ENCODE measurements at places on chromosomes 1 and 21.

- DNase-seq, result no peak
Observed at GRCh38 chr1:161364332-161364731, 3.3 kb downstream of the CFAP126 start.

DNA sequence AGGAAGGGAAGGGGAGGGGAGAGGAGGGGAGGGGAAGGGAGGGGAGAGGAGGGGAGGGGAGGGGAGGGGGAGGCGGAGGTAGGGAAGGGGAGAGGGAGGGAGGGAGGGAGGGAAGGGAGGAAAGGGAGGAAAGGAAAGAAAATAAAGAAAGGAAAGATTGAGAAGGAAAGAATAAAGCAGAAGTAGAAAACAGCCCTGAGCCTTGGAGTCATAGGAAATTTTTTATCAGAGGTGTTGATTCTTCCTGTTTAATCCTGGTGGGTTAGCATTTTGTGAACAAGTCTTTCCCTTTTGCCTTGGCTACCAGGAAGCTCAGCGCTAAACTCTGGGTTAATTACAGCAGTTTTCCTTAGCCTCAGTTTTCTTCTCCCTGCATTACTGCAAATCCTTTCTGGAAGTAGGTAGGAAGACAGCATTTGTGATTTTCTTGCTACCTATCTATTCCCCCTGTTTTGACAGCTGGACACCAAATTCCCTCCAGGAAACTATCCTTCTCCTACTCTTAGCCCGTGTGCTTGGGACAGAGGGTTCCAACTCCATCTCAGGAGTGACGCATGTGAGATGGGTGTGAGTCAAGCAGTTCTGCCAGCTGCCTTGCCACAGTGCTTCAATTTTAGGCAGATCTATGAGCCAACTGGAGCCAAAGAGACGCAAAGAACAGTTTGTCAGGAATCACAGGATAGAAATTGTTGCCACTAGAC is 26.9 kb downstream of the TOMM20 start:
- DNase-seq, result no peak

DNA sequence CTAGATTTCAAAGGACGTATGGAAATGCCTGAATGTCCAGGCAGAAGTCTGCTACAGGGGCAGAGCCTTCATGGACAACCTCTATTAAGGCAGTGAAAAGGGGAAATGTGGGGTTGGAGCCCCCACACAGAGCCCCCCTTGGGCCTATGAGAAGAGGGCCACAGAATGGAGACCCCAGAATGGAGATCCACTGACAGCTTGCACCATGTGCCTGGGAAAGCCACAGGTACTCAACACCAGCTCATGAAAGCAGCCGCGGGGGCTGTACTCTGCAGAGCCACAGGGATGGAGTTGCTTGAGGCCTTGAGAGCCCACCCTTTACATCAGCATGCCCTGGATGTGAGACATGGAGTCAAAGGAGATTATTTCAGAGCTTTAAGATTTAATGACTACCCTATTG is 108.7 kb downstream of the DMRTB1 start:
- no peak for DNase-seq

- peak; percentile 57 for DNase-seq
Observed at GRCh38 chr1:15918962-15919715, 56.8 kb downstream of the ZBTB17 start.

DNA sequence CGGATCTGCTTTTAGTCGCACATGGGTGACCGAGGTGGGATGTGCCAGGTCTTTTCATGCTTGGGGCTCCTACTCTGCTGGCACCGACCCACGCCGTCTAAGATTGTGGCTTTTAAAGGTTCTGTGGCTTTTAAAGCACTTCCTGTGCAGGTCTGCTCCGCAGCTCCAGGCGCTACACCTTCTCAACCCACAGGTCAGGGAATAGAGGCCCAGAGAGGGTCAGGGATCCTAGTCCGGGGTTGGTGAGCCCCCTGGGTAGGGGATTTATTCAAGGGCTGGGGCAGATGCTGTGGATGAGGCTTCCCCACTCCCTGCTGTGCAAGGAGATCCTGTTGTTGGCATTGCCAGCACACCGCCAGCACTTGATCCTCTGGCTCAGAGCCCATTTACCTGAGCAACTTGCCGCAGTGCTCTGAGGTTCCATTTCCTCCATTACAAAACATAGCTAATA is 212.8 kb upstream of the RAB4A start:
- peak; percentile 17 for DNase-seq

GRCh38 chr1:222995620-222996309 is 147.3 kb downstream of the TLR5 start:
- DNase-seq, result no peak

GRCh38 chr21:38261851-38262250 is 5.1 kb downstream of the KCNJ15 start:
- no peak for DNase-seq

DNA sequence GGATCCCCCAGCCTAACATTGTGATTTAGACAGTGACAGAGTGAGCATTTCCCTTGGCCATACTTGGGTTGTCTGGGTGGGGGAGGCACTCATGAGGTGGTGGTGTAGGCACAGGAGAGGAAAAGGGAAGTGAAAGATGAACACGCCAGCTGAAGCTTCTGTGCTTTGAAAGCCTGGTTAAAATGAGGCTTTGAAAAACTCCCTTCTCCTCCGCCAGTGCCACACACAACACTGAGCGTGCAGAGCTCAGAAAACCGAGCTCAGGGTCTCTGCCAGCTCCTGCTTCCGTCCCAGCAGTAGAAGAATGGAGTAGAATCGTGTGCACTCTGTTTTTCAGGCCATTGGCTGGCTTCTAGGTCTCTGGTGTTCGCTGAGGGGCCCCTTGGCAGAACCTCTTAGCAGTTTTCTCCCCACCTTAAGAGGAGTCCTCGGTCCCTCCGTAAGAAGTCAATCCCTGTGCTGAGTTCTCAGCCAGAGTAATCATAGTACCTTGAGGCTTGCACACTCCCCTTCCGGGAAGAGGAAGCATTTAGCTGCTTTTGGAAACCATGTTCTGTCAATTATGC is 12.9 kb downstream of the PLEKHM2 start:
- DNase-seq, result no peak

DNA sequence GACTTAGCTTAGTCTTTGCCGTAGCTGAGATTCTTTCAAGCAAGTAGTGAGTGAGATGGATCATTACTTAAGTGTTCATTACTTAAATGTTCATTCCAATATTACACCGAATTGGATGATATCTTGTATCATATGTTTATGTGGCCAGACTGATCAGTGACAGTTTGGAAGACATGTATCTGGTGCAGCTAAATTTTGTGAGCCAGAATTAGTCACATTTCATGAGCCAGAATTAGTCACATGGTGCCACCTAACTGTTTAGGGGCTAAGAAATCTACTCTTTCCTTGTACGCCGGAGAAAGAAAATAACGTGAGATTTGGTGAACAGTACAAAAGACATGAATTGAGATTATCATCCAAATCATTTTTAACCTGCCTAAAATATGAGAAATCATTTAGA is 355.6 kb downstream of the USP25 start:
- DNase-seq, result no peak

GRCh38 chr1:44050261-44050660 is 19.0 kb upstream of the SLC6A9 start:
- DNase-seq, result no peak

DNA sequence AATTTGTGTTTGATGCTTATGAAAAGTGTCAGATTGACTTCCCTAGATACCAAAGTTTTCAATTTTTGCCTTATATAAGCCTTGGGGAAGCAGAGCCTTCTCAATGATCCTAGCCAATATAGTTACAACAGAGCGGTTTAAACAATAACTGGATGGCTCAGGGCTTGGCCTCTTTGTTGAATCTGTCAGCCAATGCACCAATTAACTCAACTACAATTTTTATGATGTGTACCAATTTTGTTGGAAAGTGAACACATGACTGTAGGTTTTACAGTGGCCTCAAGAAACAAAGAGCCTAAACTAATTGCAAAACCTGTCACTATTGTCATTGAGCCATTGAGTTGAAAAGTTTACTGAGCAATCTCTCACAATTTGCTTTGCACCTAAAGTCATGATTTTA is 71.6 kb upstream of the RGS18 start:
- no peak for DNase-seq

- DNase-seq, result no peak
Observed at GRCh38 chr1:1204425-1204920, 1.9 kb downstream of the TNFRSF18 start.

GRCh38 chr1:28173980-28174297 is 2.6 kb downstream of the PTAFR start:
- DNase-seq, result no peak

GRCh38 chr21:17784180-17784598 is 35.0 kb downstream of the C21orf91 start:
- no peak for DNase-seq

DNA sequence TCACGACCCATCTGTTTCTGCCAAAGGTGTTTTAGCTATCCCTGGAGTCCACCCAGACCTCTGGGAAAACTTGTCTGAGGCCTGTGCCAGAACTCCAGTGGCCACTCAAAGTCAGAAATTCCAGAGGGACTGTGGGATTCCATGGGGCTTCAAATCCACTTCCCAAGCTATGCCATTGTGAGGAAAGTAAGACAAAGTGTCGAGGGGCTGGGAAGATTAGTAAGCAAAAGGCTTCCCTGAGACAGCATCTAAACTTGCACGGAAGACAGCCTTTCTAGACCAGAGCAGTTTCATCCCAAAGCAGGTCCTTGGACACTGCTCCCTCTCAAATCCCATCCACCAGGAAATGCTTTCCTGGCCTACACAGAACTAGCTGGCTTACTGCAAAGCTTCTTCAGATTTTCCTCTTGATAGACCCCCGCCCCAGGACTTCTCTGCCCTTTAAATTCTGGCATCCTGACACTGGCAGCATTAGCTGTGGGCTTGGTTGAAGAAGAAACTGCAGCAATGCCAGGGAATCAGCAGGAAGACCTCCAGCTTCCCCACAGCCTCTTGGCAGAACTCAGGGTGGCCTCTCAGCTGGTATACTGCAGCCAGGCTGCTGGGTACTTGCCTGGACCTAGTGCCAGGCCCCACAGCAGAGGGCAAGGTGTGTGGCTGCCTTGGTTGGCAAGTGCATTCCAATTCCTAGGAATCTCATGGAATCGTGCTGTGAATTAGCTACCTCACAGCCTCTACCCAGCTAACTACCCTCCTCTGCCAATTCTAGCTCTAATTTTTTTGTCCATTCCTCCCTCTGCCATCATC is 27.3 kb upstream of the LMX1A start:
- no peak for DNase-seq

- DNase-seq, result no peak
Observed at GRCh38 chr1:199857108-199857507, 170.4 kb upstream of the NR5A2 start.

GRCh38 chr1:204267191-204267601 is 53.4 kb upstream of the GOLT1A start:
- no peak for DNase-seq

DNA sequence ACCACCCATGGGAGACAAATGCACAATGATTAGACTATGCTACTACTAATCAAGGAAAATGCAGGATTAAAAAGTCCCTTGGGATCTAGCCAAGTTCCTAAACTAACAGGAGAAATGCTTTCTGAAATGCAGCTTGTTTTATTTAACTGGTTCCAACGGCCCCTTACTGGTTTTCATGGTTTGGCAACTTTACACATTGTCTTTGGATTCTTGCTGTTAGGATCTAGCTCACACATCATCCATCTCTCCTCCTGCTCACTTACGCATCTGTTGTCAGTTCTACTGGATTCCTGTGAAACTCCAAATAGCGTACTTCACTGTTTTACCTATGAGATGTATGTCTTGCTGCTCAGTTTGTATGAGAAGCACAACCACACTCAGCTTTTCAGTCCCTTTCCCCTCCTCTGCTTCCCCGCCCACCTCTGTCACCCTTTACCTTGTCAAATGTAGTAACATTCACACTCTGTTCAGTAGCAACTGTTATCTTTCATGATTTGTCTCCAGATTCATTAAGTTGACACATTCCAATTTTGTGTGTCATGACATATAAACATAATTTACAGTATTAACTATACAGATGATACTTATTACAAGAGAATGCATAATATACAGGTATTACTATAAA is 130.1 kb downstream of the SIM2 start:
- DNase-seq, result no peak

All from activated T-cell treated with anti-CD3 and anti-CD28 coated beads for 4 hours (primary cell).